ENCODE measurements at places on chromosomes 6 and 20.

GRCh38 chr6:99189823-99190721 lies 159.4 kb downstream of the FAXC start:
- no peak for DNase-seq

DNA sequence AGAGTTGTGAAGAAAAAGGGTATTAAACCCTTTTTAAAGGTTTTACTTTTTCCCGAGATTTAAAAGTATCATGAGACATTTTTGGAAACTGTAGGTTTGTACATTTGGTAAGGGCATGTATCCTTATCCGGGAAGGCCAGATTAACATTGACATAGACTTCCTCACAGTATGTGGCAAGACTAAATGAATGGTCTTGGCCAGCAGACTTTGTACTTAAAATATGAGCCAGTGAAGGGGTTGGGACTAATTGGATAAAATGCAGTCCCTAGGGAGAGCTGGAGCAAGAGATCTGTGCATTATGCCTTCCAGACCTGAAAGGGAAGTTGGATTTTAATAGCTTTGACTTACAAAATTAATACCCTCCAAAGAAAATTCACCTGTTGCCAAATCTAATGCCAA lies 60.4 kb upstream of the CCN2 start:
- DNase-seq: no peak

GRCh38 chr6:147578159-147578558 lies 69.7 kb downstream of the SAMD5 start:
- no peak for DNase-seq

- peak; percentile 50 for DNase-seq
These were observed 31.5 kb upstream of the TOP1 start for GRCh38 chr20:40997116-40997515.

DNA sequence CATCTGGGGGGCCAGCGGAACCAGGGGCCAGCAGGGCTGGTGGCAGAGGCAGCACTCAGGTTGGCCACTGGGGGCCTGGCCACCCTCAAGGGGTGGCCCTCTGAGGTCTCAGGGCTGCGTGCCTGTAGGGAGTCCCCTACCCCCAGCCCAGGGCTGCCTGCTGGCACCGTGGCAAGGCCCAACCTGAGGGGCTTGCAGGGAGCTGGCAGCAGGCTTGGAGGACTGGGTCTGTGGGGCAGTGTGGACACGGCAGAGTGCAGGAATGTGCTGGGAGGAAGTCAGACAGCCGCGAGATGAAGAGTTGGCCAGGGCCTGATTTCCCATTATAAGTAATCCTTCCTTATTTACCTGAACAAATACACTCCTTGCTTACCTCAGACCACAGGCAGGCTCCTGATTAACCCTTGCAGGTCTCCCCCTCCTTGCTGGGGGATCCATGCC lies at the start of gene SPDEF:
Gene SPDEF (minus strand): TSS at position 299 of the 441 bp plus-strand sequence. CDS start 11,874 bp downstream, outside the sequence.
- DNase-seq: no peak

GRCh38 chr6:31771992-31772358 lies 5.2 kb downstream of the VWA7 start:
- no peak for DNase-seq

DNA sequence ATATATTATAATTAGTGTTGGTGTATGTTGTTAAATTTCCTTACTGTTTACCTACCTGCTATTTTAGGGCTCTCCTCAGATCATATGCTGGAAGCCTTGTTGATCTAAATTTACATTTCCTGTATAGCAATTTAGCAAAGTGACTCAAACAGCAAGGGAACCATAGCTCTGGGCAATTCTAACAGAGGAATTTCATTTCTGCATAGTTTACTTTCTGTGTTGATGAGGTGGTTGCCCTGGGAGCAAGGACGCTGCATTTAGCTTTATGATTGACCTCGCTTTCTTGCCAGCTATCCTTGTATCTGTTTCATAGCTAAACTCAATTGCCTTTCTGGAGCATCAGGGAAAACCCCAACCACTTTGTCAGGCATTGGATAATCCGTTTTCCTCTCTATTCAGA lies 810.8 kb downstream of the GRIK2 start:
- no peak for DNase-seq

DNA sequence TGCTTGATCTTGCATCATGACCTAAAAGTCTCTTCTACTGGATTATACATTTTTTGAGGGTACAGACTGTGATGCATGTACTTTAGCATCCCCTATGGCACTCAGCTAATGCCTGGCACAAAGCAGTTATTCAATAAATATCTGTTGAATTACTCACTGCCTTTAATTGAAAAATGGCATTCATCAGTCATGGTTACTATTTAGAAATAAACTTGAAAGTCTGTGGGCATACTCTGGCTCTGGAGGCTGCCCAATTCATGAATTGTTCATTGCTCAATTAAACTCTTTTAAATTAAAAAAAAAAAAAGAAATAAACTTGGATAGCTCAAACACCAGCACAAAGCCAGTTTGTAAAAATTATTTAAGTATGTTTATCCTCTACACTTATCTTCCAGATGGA lies 40.0 kb downstream of the HEBP2 start:
- no peak for DNase-seq

- DNase-seq: no peak
These were observed 636.3 kb upstream of the IMPG1 start for GRCh38 chr6:76708641-76709331.

GRCh38 chr6:169420912-169421543 lies 167.4 kb upstream of the THBS2 start:
- DNase-seq: no peak

DNA sequence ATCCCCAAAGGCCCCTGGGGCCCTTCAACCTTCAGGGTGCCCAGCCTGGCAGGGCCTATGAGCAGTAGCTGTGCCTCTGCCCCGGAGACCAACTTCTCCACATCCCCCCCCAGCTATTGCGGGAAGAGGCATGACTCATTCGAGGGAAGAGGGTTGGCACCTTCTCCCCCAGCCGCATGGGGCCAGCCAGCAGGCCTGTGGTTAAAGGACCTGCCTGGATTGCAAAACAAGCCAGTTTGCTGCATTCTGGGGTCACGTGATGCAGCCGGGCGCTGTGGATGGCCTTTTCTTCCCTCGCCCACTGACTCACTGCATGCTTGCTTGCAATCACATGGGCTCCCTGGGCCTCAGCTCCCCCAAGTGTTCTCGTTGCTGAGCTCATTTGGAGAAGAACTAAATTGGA lies 182.5 kb downstream of the MAFB start:
- no peak for DNase-seq

- DNase-seq: no peak
These were observed 173.6 kb downstream of the MTFR2 start for GRCh38 chr6:136076496-136076895.

GRCh38 chr6:34836451-34836850 lies 44.6 kb downstream of the BLTP3A start:
- no peak for DNase-seq

All from iPS DF 6.9 (cell line).